ENCODE measurements at places on chromosomes 12 and 14.

DNA sequence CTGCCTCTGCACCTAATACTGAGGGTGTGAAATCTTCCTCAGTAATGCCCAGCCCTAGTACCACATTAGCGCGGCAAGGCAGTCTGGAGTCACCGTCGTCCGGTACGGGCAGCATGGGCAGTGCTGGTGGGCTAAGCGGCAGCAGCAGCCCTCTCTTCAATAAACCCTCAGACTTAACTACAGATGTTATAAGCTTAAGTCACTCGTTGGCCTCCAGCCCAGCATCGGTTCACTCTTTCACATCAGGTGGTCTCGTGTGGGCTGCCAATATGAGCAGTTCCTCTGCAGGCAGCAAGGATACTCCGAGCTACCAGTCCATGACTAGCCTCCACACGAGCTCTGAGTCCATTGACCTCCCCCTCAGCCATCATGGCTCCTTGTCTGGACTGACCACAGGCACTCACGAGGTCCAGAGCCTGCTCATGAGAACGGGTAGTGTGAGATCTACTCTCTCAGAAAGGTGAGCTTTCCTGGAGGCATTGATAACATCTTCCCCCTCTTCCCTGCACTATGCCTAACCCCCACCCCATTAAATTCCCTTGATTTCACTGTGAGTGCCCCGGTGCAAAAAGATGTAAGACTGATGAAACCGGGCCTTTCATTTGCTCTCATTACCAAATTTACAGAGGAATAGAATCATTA, 291.4 kb downstream of the NAV3 start:
- no peak for DNase-seq

DNA sequence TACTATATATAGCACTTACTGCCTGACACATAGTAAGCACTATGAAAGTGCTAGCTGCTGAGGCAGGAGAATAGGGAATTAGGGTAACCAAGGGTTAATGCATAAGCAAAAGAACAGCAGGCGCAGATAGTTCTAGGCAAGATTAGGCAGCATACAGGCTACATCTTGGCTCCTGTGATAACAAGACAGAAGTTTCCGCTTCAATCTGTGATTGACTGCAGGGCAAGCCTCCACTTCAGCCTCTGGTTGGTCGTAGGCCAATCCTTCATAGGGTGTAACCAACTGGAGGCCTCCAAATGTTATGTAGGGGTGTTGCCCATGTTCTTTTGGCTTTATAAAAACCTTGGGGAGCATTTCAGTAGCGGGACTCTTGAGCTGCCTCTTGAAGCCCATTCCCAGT, 46.9 kb downstream of the KLHL28 start:
- DNase-seq = no peak

GRCh38 chr14:71741241-71741640, 191.0 kb upstream of the RGS6 start:
- no peak for DNase-seq

DNA sequence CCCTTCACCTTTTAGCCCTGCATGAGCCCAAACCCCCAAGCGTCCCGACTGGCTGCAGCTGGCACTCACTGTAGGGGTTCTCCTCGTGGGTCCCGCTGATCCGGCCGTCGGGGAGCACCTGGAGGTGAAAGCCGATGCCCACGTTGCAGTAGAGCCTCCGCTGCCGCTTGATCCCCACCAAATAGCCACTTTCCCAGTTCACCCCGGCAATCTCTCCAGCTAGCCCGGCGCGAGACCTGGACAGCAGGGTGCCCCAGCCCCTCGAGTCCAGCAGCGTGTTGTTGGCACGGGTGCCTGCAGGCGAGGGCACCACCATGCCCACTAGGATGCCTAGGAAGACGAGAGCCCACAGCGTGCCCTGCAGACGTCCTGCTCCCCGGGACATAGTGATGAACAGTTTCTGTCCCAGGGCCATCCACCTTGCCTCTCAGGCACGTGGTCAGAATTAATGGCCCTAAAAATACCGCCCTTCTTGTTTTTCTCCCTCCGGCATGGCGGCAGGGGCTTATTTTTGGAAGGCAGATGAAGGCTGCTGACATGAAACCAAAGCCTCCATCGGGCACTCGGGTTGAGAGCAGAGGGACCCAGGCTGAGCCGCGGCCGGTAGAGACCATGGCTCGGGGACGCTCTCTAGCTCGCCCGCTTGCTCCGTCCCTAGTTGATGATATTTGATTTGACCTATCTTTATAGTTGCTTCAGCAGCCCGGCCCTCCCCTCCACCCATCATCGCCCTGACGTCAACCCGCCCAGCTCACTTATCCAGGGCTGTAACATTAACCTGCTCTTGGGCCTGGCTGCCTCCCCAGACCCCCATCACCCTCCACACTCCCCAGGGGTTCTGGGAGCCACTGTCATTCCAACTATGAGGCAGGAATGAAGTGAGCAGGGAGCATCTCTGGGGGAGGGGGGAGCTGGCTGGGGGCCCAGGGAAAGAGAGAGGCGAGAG, at the start of gene FGF6:
Gene FGF6 (minus strand): TSS at position 660 of the 946 bp plus-strand sequence. CDS start 245 bp downstream, at position 415.
- DNase-seq = no peak

DNA sequence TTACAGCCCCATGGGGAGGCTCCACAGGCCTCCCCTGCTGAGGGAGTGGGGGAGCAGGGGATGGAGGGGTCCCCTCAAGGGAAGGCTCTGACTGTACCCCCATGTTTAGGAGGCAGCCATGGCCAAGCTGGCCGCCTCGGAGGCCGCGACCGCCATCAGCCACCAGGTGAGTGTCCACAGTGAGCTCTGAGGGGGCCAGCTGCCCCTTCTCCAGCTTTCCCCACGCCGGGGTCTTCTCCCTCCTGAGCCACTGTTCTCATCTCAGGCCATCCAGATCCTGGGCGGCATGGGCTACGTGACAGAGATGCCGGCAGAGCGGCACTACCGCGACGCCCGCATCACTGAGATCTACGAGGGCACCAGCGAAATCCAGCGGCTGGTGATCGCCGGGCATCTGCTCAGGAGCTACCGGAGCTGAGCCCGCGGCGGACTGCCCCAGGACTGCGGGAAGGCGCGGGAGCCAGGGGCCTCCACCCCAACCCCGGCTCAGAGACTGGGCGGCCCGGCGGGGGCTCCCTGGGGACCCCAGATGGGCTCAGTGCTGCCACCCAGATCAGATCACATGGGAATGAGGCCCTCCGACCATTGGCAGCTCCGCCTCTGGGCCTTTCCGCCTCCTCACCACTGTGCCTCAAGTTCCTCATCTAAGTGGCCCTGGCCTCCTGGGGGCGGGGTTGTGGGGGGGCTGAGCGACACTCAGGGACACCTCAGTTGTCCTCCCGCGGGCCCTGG, 13.6 kb downstream of the ACADS start:
- no peak for DNase-seq

- DNase-seq = no peak
Observed at GRCh38 chr14:55074662-55075061, 23.2 kb downstream of the MAPK1IP1L start.

DNA sequence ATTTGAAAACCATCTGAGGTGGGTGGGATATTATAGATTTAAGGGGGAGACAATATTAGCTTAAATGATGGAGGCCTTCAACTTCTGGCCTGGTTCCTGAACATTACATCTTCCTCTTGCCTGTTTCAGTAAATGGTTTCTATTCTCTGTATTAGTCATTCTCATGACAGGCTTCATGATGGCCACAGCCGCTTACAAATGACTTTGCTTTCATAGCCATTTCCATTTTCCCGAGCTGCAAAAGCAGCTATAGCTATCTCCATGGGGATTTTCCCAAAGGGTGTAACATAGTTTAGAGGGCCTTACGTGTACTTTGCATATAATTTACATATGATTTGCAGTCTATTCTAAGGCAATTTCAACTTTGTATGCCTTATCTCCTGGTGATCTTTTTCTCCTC, 121.8 kb downstream of the NRXN3 start:
- DNase-seq = no peak

GRCh38 chr14:93320489-93320888, 12.3 kb downstream of the BTBD7 start:
- no peak for DNase-seq
